ENCODE measurements at places on chromosomes 16 and 17.
A peak's percentile ranks its signal among the peaks of the same experiment; 100 is the strongest.

GRCh38 chr16:12021578-12022253 lies 45.2 kb downstream of the SNX29 start:
- no peak for DNase-seq

DNA sequence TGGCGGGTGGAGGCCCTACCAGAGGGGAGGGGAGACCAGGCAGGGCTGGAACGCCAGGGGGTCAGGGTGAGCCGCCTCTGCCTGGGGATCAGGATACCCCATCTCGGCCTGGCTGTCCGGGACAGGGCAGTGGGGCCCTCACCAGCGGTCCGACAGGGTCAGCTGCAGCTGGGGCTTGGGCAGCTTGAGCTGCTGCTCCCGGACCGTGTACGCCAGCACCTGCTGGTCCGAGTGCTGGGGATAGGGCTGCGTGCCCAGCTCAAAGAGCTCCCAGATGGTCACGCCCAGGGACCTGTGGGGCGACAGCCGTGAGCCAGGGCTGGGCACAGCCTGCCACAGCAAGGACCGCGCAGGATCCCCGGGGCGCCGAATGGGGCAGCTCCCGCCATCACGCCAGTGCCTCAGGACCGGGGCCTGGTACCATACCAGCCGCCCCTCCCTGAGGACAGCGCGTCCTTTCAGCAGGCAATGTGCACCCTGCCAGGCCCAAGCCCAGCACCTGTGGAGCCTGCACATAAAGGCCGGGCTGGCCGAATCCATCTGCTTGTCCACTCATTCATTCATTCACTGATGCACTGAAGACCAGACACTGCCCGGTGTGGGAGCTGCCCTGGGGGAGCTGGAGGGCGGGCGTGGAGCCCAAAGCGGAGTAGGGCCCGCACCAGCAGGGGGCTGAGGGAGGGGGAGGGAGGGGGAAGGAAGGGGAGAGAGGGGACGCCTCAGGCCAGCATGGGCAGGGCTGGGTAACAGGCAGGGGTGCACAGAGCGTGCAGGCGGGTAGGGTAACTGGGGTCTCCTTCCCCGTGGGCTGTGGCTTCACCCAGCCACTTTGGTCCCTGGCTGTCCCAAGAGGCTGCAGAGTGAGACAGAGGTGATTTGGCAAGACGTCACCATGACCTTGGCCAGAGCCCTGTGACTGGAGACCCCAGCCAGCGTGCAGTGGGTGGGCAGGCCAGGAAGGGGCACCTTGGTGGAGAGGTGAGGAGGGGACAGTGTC lies 42.0 kb upstream of the PVALEF start:
- no peak for DNase-seq

DNA sequence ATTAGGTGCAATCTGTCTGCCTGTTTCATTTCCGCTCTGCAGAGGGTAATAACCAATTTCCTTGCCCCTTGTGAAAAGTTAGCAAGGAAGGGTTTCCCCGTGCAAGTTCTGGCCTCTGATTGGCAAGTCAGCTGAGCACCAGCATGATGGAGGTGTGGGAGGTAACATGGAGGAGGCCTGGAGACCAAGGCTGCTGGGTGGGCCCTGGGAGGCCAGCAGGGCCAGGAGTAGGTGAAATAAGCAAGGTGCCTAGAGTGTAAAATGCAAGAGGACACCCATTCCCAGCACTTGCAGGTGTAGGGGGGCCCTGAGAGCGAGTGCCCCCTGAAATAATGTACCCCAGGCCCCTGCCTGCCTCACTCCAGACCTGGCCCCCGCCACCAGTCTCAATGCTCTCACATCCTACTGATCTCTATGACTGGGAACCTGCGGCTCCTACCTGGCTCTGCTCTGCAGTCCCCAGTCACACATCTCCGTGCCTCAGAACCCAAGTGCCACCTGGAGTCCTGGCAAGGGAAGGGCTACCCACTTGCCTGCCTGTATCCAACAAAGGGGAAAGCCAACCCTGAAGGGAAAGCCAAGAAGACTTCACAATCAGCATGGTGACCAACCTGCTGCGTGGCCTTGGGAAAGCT lies 116.2 kb downstream of the C16orf78 start:
- DNase-seq, result peak; percentile 5

GRCh38 chr17:61459142-61459809 lies 7.1 kb downstream of the TBX4 start:
- DNase-seq, result no peak

DNA sequence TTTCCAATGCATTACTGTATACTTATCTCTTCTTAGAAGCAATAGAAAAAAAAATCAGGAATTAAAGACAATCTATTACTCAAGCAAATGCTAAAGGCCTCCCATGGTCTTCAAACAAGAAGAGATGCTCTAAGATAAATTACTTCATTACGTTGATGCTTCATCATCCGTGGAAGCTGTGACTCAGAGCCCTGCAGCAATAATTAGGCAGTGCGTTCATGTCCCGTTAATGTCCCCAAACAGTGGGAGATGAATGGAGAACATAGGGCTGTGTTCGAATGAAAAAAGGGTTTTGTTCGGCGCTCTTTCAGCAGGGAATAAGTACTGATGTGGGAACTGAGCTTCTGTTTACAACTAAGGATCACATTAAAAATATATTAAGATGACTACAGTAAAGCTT lies 15.9 kb upstream of the PDXDC1 start:
- DNase-seq, result no peak

DNA sequence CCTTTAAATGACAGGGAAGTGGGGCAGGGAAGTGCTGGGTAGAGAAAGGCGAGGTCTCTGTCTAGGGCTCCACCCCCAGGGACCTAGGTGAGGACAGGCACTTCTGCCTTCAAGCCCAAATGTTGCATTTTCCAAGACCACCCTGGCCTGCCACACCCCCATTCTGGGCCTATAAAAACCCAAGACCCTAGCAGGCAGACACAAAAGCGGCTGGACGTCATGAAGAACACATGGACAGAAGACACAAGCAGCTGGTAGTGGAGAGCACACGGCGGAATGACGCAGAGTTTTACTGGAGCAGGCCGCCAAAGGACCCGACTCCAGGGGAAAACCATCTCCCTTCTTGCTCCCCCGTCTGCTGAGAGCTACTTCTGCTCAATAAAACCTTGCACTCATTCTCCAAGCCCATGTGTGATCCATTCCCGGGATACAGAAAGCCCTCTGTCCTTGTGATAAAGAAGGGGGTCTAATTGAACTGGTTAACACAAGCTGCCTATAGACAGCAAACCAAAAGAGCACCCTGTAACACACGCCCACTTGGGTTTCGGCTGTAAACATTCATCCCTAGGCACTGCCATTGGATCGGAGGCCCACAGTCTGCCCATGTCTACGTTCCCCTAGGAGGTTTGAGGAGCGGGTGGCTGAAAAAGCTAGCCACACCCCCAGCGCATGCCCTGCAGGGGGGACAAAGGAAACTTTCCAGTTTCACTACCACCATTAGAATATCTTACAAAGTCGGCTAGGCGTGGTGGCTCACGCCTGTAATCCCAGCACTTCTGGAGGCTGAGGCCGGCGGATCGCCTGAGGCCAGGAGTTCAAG lies 622.2 kb upstream of the SALL1 start:
- DNase-seq, result no peak

- DNase-seq, result no peak
These were observed 14.7 kb downstream of the STXBP4 start for GRCh38 chr17:54983260-54983659.

- DNase-seq, result no peak
These were observed 164.8 kb upstream of the DYNLRB2 start for GRCh38 chr16:80375973-80376372.

- no peak for DNase-seq
These were observed 14.1 kb upstream of the NDEL1 start for GRCh38 chr17:8421571-8421970.

GRCh38 chr16:62014319-62014923 lies 21.8 kb downstream of the CDH8 start:
- DNase-seq, result no peak

DNA sequence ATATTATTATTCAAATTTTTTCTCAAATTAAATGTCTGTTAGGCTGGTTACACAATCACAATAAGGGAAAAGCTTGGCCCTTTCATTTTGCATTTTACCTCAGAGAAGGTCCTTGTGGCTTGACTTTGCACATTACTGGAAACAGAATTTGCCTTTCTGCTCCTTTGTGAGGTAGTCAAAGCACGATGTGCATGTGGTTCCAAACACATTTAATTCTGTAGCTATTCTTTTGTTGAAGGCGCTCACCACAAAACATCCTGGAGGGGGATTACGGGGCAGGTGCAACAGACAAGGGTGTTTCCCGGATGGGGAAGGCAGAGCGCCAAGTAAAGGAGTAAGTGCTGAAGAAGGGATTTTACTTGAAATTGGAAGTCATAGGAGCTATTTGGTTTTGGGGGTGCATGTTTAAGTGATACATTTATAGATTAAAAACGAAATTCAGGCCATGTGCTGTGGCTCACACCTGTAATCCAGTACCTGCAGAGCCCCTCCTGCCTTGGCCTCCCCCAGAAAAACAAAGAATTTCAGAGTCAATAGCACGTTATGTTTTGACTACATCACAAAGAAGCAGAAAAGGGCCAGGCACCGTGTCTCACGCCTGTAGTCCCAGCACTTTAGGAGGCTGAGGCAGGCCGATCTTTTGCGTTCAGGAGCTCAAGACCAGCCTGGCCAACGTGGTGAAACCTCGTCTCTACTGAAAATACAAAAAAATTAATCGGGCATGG lies 31.2 kb upstream of the TENT4B start:
- DNase-seq, result peak; percentile 35

GRCh38 chr17:65228287-65228686 lies 91.1 kb downstream of the RGS9 start:
- no peak for DNase-seq
